HTR-8/SVneo (cell line): ENCODE measurements at places on chromosomes 6 and 20.

DNA sequence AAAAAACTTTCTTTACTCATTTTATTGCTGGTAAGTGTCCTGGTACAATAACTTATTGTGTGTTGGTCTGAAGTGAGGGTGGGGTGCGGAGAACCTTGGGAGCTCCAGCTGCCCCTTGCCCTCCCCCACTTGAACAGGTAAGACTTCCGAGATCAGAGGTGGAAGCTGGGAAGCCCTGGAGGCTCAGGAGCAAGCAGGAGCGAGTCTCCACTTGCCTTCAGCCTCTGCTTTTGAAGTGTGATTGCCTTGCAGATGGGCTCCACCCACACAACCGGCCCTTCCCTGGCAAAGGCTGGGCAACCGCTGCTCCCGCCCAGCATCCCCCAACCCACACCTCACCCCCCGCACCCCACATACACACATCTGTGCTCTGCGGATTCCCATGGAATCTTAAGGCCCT, 179.6 kb downstream of the TFAP2C start:
- no peak for DNase-seq

DNA sequence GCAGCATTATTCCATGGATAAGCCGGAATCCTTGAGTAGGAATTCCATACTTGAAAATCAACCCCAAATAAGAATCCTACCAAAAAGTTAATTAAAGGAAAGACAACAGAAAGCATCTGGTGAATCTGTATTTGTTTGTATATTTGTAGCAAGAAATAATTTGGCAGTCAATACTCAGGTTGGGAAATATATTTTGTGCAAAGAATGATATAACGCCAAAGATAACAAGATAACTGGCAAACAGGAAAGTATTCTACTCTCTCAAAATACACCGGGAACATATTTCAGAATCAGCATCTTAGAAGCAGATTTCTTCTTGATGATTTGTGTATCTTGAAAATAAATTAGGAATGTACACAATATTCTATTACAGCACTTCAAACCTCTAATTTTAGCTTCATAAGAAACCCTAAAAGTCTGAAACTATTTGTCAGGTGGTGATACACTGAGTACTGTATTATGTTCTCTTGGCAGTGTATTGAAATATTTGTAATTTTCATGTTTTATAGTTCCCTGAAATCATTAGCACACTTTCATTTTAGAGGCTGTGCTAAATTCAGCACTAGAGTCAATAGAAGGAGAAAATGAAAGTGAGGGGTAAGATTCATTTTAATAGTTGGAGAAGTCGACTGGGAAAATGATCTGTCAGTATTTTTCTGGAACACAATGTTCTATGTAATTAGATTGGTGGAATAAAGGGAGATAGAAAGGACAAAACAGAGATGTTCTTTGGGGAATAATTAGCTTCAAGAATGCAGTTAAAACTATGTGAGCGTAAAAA, 879.7 kb upstream of the GJE1 start:
- DNase-seq: no peak

GRCh38 chr20:32510120-32510600, 75.0 kb downstream of the NOL4L start:
- no peak for DNase-seq

DNA sequence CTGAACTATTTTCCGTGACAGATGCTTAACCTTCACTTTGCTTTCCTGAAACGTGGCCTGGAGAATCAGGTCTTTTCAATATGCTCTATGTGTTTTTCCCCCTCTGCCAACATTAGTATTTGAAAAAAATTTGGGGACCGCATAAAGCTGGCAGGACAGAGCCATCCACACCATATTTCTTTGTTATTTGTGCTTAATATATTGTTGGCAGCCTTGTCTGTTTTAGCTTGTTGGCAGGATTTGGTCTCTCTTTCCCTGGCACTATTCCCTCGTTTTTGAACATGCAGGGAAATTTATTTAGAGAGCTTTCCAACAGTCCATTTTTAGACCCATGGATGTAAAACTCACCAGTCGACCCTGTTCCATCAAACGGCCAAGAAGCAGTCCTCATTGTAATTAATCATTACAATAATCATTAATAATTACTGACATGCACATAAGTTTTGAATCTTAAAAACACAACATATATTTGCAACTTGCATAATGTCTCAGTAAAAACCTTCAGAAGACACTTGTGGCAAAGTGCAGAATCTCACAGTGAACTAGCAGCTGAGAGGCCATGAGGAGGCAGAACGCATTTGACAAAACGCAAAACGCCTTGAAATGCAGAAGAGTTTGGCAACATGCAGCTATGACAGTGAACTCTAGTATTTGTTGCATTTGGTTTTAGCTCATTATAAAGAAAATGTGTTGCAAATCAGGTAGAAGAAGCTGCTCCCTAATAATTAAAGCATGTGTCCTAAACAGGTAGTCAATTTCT, 514.2 kb downstream of the C6orf118 start:
- DNase-seq: no peak

DNA sequence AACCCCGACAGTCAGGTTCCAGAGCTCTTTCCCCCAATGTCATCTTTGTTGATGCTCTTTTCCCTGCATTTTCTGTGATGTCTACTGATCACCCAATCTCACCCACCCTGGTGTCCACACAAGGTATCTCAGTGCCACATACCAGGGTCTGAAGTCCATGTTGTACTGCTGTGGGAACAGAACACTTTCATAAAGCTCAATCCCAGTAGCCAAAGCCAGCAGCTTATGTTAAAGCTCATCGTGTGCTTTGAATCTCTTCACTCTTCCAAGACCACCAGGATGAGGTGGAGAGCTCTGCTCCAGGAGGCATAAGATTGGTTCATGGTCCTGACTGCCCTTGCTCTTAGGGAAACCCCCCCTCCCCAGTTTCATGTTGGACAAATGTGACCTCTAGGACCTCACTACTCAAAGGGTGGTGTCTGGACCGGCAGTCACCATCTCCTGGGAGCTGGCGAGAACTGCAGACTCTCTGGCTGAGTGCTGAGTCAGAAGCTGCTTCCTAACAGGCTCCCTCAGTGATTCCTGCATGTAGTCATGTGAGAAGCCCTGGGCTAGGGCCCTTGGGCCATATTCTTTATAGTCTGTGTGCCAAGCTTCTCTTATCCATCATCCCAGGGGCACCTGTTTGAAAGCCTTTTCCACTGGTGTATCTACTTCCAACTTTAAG, 13.4 kb upstream of the CPNE5 start:
- DNase-seq: peak; percentile 51

DNA sequence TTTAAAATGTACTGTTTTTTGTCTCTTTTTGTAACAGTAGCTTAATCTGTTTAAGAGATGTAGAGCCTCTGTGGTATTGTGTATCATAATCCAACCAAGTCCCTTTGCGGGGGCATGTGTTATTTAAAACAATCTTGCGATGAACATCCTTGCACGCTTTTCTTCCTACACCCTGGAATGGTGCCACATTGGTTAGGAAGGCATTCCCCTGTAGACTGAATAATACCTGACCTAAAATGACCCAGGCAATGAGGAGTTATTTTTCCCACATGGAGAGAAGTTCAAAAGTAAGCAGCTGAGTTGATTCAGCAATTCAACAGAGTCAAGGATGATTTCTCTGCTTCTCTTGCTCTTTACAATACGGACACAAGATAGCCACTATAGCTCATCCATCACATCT, 142.0 kb upstream of the PMEPA1 start:
- DNase-seq: no peak

- DNase-seq: no peak
Observed at GRCh38 chr6:135577059-135577538, 79.6 kb upstream of the AHI1 start.

DNA sequence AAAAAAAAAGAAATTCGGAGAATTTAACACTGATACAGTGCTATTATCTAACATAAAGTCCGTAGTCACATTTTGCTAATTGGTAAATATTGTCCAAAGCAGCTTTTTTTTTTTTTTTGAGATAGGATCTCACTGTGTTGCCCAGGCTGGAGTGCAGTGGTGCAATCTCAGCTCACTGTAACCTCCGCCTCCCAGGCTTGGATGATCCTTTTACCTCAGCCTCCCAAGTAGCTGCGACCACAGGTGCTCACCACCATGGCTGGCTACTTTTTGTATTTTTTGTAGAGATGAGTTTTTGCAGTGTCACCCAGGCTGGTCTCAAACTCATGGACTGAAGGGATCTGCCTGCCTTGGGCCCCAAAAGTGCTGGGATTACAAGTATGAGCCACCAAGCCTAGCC, 15.9 kb downstream of the MTO1 start:
- DNase-seq: no peak

DNA sequence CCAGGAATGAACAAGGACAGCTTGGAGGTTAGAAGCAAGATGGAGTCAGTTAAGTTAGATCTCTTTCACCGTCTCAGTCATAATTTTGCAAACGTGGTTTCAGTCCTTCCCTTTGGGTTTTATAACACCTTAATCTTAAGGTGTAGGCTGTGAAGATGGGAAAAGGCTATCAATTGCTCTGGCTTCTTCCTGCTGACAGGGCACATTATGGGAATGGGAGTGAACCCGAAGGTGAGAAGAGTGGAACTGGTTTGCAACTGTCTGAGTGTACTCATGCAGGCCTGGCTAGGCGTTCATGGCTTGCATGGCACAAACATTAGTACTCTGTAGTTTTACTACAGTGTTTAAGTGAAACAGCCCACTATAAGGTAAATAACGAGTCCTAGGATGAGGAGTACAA, 9.4 kb downstream of the TAF8 start:
- DNase-seq: no peak

DNA sequence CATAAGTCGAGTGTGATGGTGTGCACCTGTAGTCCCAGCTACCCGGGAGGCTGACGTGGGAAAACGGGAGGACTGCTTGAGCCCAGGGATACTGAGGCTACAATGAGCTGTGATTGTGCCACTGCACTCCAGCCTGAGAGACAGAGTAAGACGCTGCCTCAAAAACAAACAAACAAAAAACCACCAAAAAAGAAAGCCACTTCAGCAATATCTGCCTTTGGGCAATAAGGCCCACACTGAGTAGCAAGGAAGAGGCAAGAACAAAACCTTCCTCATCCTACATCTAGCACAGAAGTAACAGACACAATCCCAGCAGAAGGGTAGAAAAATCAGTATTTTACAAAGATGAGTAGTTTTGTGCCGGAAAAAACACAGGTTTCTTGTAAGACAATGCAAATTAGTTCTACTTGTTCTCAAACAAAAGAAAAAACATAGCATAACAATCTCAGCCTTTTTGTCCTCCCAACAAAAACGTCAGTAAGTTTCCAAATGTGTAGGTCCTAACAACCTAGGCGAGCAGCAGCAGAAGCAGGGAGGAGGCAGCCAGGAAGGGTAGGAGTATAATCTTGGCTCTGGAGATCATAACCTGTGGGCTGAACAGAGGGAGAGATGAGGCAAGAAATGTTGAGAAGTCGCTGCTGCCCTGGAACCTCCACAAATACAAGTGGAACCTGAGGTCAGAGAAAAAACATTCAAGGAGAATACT, 5.7 kb downstream of the PPP1R10 start:
- no peak for DNase-seq

GRCh38 chr6:147176795-147177194, 27.4 kb upstream of the STXBP5 start:
- no peak for DNase-seq

GRCh38 chr20:52295556-52295955, 104.0 kb upstream of the ZFP64 start:
- no peak for DNase-seq
